NCI-H524 (cell line): ENCODE measurements at places on chromosomes 12 and 14.

- no peak for DNase-seq
Observed at GRCh38 chr14:100419856-100420255, 96.7 kb downstream of the SLC25A47 start.

GRCh38 chr14:70073924-70074566 lies 114.7 kb downstream of the SLC8A3 start:
- peak; percentile 77 for DNase-seq

GRCh38 chr14:24278424-24278823 lies 7.0 kb upstream of the RABGGTA start:
- no peak for DNase-seq

- no peak for DNase-seq
Observed at GRCh38 chr14:60654334-60654821, 5.1 kb upstream of the SIX1 start.
